ENCODE measurements at places on chromosomes 13 and 19.

DNA sequence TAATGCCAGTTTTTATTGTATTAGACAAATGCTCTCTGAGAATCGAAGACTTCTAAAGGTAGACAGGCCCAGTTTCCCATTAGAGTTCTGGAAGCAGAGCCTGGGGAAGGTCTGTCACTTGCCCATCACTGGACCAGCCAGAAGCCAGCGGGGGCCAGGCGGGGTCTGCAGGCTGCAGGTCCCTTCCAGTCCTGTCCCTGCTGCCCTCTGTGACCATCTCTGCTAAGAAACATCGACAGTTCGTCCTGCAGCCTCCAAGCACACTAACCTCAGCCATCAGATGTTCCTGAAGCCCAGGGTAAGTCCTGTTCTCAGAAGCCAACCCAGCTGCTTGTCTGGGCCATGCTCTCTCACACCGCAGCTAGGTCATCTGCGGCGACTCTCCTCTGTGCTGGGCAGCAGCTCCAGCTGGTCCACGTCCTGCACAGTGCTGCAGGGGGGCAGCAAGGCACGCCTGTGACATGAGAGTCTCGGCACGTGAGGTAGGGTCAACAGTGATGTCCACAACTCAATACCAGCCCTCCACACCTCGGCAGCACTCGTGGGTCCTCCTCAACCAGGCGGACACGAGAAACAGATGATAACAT is 2.9 kb upstream of the ADPRHL1 start:
- no peak for DNase-seq

DNA sequence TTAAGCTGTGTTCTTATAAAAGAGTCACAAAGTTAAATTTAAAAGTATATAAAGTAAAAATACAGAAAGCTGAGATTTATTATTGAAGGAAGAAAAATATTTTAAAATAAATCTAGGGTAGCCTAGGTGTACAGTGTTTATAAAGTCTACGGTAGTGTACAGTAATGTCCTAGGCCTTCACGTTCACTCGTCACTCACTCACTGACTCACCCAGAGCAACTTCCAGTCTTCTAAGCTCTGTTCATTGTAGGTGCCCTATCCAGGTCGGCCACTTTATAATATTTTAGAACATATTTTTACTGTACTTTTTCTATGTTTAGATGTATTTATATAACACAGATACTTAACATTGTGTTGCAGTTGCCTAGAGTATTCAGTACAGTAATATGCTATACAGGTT is 47.4 kb downstream of the NDFIP2 start:
- no peak for DNase-seq

- no peak for DNase-seq
Measured at GRCh38 chr19:53878776-53879139, 3.2 kb upstream of the PRKCG start.

GRCh38 chr19:18428787-18429674 is 8.9 kb downstream of the ISYNA1 start:
- DNase-seq = peak; percentile 97

GRCh38 chr19:5567360-5567969 is at the start of gene TINCR:
TSS of gene TINCR (minus strand) at chr19:5567953.
- DNase-seq = peak; percentile 42

Measured in NCI-H1417 (cell line).